Renal cortex interstitium (tissue), 15 donors: ENCODE measurements at places on chromosomes 16 and 17.

GRCh38 chr17:59694344-59694743 lies 12.9 kb downstream of the PTRH2 start:
- no peak for DNase-seq

GRCh38 chr16:67790071-67790470 lies 16.3 kb downstream of the RANBP10 start:
- DNase-seq = no peak

DNA sequence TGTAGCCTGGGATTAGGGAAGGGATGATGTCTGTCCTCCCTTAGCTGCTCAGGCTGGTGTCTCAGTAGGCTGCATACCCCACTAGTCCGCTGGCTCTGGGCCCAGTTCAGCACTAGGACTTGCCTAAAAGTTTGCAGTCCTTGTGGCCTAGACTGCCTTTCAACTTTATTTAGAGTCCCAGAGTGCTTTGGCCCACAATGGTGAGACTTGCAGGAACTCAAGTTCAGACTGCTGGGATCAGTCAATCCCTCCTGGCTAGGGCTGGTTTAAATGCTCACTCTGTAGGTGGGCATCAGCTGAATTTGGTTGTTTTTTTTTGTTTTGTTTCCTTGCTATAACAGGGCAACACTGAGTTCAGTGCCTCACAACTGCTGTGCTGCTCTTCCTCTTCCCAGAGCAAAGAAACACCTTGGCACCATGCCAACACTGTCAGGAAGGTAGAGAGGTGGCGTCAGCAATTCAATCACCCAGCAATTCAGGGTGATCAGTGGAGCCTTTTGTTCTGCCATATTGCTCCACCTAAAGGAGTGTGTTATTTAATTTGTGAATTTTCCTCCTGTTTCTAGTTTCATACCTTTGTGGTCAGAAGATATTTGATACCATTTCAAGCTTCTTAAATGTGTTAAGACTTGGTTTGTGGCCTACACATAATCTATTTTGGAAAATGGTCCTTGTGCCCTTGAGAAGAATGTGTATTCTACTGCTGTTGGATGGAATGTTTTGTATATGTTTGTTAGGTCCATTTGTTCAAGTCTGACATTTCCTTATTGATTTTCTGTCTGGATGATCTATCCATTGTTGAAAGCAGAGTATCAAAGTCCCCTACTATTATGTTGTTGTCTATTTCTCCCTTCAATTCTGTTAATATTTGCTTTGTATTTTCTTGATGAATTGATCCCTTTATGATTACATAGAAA lies 284.0 kb upstream of the PMFBP1 start:
- DNase-seq = no peak

DNA sequence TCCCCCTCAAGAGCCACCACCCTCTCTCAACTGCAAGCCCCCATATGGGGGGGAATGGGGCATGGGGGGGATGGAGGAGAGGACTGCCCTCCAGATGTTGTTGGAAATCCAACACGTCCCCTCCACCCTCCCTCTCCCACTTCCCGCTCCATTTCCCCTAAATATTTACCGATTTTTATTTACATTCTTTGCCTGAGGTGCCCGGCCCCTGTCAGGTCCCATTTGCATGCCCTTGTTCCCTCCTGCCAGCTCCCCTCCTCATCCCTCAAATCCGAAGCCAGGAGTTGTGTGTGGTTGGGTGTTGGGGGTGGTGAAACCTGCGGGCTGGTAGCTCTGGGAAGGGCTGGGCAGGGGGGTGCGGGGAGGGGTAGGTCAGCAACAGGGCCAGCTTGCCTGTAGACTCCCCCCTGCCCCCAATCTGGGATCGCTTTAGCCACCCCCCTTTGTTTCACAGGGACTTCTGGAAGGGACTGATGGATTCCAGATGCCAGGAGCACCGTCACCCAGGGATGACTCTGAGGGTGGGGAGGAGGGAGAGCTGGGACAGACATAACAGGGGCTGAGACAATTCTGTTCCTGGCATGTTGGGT lies 39.7 kb upstream of the NGFR start:
- DNase-seq = no peak

DNA sequence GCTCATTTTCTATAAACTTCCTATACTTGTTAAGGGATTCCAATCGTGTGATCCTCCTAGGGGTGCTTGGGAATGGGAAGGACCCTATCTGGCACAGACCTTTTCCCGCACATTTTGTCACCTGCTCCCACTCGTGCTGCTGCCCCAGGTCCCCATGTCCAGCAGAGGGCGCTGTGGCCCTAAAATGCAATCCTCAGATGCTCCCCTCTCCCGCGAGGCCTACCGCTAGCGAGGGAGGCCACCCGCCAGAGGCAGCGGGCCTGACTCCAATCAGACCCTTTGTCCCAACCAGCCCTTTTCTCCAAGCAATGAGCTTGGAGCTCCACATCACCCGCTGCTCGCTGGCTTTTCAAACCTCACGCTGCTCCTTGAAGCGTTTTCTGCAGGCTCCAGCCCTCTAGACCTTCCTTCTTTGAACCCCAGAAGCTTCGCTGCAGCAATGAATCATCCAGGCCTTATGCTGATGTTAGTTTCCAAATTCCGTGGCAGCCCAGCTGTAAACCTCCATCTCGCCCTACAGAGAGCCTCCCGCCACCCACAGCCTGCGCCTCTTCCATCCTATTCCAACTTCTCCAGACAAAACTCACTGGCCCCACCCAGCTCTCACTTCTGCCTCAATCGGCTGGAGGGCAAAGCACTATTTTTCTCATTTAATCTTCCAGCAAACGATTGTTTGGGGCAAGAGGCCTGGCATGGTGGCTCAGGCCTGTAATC lies 23.6 kb upstream of the FZD2 start:
- DNase-seq = peak; percentile 86

GRCh38 chr17:77593081-77593480 lies 365.4 kb upstream of the TNRC6C start:
- no peak for DNase-seq

DNA sequence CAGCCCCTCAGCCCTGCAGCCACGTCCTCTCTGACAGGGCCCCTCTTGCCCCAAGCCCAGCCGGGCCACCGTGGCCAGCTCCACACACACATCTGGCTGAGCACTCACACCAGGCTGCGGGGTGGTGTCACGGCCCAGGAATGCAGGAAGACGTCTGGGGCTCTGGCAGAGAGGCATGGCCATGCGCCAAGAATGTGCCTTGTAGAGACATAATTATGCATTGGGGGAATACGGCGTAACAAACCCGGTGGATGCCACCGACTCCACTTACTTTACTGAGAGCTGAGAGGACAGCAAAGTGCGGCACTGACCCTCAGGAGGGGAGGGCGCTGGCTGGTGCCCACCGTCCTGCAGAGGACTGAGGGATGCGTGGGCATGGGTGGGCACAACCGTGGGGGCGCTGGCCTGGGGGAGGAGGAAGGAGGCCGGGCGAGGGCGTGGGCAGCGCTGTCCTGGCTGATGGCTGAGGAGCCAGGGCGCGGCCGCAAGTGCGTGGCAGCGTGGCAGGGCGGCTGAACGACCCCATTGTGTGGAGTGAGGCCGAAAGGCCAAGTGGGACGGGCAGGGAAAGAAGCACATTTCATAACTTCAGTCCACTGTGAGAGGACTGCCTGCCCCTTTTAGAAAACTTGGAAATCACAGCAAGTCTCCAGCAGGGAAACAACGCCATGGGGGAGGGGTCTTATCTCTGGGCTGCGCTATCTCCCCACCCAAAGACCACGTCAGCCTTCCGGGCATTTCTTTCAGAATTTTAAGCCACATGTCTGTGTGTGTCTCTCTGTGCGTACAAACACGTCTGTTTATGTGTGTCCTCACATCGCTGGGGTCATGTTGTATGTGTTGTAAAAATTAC lies 30.6 kb downstream of the METRNL start:
- no peak for DNase-seq

DNA sequence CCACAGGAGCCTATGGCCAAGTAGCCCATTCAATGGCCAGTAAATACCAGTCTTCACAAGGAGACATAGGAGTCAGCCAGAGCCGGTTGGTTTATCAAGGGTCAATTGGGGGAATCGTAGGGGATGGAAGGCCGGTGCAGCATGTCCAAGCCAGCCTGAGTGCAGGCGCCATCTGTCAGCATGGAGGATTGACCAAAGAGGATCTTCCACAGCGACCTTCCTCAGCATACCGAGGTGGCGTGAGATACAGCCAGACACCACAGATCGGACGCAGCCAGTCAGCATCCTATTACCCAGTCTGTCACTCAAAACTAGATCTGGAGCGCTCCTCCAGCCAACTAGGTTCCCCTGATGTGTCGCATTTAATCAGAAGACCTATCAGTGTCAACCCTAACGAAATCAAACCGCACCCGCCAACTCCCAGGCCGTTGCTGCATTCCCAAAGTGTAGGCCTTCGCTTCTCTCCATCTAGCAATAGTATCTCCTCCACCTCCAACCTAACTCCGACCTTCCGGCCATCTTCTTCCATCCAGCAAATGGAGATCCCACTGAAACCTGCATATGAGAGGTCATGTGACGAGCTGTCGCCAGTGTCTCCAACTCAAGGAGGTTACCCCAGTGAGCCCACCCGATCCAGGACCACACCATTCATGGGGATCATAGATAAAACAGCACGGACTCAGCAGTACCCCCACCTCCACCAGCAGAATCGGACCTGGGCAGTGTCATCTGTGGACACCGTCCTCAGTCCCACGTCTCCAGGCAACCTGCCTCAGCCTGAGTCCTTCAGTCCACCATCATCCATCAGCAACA lies 25.0 kb downstream of the CYB561 start:
- no peak for DNase-seq

- no peak for DNase-seq
Observed at GRCh38 chr16:84585886-84586285, 32.0 kb downstream of the COTL1 start.

- DNase-seq = no peak
Observed at GRCh38 chr17:17712268-17712924, 31.1 kb downstream of the RAI1 start.

- DNase-seq = no peak
Observed at GRCh38 chr17:7754656-7755055, 37.1 kb downstream of the DNAH2 start.

GRCh38 chr17:70520447-70520846 lies 351.1 kb downstream of the KCNJ2 start:
- DNase-seq = no peak
